Fibroblast of skin of abdomen (primary cell): ENCODE measurements at places on chromosomes 4 and X.

DNA sequence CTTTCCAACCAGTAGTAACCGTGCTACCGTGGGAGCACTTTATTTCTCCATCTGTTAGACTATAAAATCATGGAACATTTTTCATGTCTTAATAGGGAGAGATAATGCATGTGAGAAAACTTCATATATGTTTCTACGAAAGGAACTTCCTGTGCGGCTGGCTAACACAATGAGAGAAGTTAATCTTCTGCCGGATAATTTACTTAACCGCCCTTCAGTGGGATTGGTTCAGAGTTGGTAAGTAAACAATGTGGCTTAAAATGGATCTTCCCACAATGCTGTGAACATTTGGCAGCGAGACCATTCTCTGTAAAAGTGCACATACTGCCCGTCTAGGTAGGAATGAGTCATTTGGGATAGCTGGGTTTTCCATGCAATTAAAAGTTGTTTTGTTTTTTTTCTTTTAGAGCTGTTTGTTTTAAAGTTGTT is 29.6 kb downstream of the PDK3 start:
- DNase-seq, result peak; percentile 67

GRCh38 chrX:140501940-140502468 is 2.9 kb downstream of the SOX3 start:
- no peak for DNase-seq

DNA sequence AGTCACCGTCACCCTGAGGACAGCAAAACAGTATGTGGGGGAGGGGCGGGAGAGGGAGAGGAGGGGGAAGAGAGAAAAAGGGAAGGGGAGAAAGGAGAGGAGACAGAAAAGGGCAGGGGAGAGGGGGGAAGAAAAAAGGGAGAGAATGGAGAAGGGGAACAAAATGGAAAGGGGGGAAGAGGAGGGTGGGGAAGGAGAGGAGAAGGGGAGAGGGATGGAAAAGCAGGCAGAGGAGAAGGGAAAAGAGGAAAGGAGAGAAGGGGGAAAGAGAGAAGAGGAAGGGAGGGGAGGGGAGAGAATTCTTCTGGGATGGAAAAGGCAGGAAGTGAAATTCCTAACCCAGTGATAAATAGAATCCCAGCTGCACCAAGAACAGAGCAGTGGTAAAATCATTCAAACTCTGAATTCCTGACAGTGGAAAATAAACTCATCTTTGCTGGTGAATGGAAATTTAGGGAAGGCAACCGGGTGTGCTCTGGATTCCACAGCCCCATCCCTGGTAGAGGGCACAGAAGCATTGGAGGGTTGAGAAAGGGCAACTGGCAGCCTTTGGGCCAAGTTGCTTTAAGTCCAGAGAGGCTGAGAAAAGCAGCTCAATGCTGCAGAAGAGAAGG is 244.2 kb downstream of the BCOR start:
- DNase-seq, result no peak

GRCh38 chrX:7247346-7247745 is 99.4 kb upstream of the PUDP start:
- no peak for DNase-seq

DNA sequence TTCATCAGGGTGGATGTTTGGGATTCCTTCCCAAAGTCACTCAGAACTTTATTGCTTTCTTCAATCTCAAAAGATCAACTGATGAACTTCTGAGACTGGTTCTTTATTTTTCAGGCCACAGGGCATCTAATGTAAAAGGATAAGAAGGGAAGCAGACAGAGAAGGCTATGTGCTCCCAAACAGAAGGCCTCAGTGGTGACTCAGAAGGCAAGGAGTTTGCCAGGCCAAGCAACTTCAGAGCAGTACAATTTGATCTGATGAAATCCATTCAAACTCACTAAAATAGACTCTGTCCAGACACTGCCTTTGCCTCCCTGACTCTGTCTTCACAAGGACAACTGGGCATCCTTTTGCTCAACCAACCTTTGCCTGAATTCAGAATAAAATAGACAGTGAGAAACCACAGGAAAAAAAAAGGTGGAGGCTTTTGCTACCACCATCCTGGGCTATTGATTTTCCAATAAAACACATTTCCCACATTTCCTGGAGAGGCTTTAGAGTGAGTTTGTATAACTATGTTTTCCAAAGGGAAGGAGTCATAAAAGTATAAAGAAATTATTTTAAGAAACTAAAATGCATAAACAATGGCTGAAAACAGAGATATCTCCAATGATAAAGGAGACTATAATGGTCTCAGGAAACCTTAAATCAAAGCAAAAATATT is 55.2 kb downstream of the ARHGEF6 start:
- DNase-seq, result peak; percentile 74

DNA sequence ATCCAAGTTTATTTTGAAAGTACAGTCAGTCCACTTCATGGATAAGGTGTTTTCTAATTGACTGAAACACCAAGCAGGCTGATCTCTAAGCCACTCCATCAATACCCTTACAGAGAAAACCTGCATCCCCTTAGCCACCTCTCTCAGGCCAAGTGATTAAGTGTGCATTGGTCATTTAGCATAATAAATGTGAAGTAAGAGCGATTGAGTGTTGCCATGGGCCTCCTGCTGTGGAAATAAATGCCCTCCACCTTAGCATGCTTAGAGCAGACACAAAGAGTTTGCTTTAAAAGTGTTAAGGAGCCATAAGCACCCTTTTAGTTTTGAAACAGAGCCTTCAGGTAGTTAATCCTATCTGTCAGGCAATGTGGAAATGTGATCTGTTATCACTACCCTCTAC is 386.5 kb downstream of the GPAT3 start:
- DNase-seq, result no peak

- DNase-seq, result peak; percentile 62
Observed at GRCh38 chrX:133985164-133985966, at the start of gene GPC3. Gene GPC3 (minus strand): TSS chrX:133985594.

DNA sequence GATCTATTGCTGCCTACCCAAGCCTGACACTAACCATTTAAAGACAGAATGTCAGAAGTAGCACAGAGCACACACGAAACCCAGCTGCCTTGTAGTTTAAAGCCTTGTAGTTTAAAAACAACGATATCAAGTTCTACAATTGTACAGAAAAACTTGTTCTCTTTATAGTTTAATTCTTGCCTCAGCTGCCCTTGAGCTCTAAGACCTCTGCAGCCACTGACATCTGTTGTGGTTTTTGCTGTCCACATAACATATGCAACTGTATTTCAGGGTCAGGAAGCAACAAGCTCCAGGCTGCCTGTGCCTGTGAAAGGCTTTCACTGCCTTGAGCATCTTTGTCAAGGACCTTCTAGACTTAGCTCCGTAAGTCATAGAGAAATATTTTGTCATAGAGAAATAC is 227.2 kb downstream of the SPCS3 start:
- DNase-seq, result peak; percentile 47

GRCh38 chr4:73828956-73829355 is 7.5 kb upstream of the CXCL6 start:
- peak; percentile 53 for DNase-seq

GRCh38 chrX:153307276-153308178 is 14.0 kb downstream of the PNMA6F start:
- DNase-seq, result no peak

DNA sequence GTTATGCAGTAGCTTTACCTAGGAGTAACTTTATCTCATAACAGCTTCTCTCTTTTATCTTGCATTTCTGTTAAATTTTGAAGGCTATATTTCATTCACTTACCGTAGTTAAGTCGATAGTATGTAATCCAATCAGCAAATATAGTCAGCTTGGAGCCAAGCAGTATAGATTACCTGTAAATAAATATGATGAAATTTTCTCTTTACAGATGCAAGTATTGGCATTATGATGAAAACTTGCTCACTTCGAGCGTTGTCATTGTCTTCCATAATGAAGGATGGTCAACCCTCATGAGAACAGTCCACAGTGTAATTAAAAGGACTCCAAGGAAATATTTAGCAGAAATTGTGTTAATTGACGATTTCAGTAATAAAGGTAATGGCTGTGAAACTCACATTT is 42.3 kb downstream of the HMGB2 start:
- DNase-seq, result no peak

- DNase-seq, result peak; percentile 86
Observed at GRCh38 chrX:150084496-150085229, 146.4 kb upstream of the EOLA2 start.

DNA sequence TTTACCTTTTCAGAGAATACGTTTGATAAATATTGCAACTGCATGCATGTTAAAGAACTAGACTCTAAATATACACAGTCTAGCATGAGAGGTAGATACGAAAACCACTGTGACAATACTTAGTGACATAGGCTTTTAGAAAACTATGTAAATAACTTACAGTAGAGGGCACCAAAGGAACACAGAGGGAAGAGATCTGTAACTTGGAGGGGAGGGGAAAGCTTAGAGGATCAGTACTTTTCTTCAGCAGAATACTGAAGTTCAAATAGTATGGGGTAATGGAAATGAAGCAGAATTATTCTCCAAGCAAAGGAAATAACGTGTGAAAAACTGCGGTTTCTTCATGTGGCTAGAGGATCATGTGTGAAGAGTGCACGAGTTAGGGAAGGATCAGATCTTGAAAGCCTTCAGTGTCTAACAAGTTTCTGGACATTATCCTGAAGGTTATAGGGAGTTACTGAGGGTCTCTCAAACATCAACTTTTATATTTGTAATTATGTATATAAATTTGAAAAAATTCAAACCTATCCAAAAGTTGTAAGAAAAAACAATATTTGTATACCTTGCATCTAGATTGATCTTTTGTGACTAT is 264.3 kb downstream of the NPFFR2 start:
- DNase-seq, result peak; percentile 57

DNA sequence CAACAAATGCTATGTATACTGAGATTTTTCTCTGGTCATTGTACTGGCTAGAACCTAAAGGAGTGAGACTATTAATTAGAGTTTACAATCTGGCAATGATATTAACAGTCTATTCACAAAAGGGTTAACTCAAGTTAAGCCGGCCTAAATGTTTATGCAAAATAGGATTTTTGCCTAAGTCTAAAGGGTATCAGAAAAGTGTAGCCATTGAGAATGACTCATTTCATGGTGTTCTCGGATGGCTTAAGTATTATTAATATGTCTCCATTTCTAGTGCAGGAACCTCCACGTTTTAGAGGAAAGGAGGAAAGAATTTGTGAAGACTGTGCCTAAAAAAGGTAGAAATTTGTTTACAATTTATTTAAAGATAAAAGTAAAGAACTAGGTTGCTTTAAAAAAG is 29.8 kb downstream of the DYNLT3 start:
- DNase-seq, result no peak

GRCh38 chrX:46636223-46636622 is 62.7 kb downstream of the CHST7 start:
- DNase-seq, result no peak

DNA sequence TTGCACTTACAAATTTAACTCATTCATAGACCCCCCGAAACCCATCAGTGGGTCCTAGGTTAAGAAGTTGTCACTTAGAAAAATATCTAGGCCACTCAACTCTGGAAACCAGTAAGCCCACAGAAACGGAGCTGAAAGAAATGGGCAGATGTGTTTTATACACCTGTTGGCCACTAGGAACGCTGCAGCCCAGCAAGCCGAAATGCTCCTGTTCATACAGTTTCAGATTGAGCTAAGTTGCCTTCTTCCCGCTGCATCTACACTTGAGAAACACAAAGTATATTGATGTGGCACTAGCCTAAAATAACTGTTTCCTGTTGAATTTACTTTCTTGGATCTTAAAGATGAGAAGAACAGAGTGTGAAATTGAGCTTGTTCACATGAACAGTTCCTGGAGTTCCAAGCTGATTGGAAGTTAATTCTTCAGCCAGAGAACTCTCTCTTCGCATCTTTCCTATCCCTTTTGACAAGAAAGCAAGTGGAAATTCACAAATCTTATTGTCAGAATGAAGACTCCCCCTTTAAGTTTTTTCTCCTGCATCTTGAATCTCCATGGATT is 174.1 kb downstream of the RBMX2 start:
- DNase-seq, result peak; percentile 24

DNA sequence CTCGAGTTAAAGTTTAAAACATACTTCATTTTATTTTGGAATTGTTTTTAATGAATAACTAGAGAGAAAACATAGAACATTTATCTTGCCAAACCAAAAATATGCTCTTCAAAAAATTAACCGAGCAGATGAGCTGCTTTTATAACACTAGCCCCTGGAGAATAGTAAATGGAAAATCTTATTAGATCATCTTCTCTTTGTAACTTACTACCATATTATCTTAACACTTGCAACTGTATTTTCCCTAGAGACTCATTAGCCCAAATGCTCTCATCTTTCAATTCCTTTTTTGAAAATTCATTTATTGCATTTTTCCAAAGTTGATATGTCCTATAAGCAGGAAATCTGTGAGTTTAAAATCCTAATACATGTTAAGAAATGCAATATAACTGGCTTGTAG is 143.3 kb downstream of the CAMK2D start:
- DNase-seq, result no peak

DNA sequence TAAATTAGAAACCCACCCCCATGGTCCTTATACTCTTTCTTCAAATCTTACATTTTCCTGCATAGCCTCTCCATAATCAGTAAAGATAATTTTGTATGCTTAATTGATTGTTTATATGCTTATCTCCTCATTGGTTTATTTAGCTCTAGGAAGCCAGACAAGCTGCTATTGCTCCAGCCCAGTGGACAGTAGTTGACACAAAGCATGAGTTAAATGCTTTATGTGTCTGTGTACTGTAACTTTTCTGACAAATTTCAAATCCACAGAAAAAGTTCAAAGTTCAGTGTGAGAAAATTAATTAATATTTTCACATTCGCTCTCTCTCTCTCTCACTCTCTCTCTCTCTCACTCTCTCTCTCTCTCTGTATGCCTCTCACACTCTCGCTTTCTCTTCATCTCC is 181.7 kb downstream of the GABRB1 start:
- no peak for DNase-seq

- DNase-seq, result no peak
Observed at GRCh38 chr4:6674500-6675149, 19.1 kb upstream of the S100P start.

DNA sequence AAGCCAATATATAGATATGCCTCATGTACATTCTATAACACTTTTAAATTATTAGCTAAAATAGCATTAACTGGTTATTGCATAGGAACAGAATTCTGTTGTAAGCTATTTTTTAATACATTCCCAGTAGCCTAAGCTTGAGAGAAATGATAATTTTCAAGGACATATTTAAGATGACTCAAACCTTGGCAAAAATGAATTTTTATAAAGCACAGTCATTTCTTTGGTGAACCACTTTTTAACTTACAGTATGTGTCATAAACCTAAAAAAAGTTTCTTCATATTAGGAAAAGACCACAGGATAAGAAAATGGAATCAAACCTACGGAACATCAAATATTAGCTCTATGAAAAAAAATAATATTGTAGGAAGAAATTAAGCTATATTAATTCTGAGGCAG is 986.3 kb downstream of the STIM2 start:
- DNase-seq, result peak; percentile 32

DNA sequence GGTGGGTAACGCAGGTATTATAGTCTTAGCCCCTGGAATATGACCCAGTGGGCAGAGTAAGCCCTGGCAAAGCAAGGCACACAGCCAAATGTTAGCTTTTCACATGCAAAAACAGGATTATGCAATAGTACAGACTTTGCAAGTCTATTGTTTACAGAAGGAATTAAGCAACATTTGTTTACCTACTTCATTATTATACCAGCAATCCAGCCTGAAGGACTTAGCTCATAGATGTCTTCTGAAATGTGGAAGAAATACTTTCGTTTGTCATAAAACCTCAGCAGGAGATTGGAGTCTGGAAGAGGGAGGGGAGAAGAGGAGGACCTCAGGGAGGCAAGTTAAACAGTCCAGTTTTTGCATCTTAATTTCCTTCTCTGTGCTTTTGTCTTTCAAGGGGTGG is 226.7 kb upstream of the CENPE start:
- DNase-seq, result no peak
